Panc1 (cell line): ENCODE measurements at places on chromosomes 7 and 10. TPM values are rescaled to one million over a fixed set of nuclear protein-coding genes. Genes with fewer than 3 reads are reported as not detected.

DNA sequence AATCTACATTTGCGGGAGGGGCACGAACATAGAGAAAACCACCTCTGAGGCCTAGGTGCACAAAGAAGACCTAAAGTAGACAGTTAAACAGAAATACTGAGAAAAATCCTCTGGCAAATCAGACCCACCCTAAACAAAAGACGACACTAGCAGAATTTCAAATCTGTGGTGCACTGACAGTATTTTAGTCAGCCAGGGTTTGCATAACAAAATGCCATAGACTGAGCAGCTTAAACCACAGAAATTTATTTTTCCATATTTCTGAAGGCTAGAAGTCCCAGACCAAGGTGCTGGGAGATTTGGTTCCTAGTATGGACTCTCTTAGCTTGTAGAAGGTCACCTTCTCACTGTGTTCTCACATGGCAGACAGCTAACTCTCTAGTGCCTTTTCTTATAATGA, 26.3 kb downstream of the IPMK start:
- no peaks in the 10 kb centered on the region for H3K27me3 ChIP-seq
- H3K4me1 ChIP-seq = peaks cover 30% of the 10 kb centered on the region
- no peaks in the 10 kb centered on the region for H3K36me3 ChIP-seq
- no peak overlapping the region for H3K4me3 ChIP-seq
- no peak for DNase-seq

EFCAB10 gene
- total RNA-seq = not detected

GRCh38 chr10:58107506-58107905, 160.2 kb downstream of the IPMK start:
- H3K27ac ChIP-seq = no peak overlapping the region
- no peaks in the 10 kb centered on the region for H3K4me1 ChIP-seq
- no peaks in the 10 kb centered on the region for H3K36me3 ChIP-seq
- H3K4me3 ChIP-seq = no peak overlapping the region
- DNase-seq = no peak

GRCh38 chr10:123778719-123779517, 112.7 kb downstream of the CPXM2 start:
- peaks cover 51% of the 10 kb centered on the region for H3K27me3 ChIP-seq
- H3K4me1 ChIP-seq = no peaks in the 10 kb centered on the region
- H3K27ac ChIP-seq = no peak overlapping the region
- H3K36me3 ChIP-seq = no peaks in the 10 kb centered on the region

MSMB gene
- total RNA-seq = not detected

- no peaks in the 10 kb centered on the region for H3K27me3 ChIP-seq
- no peak overlapping the region for H3K4me3 ChIP-seq
- H3K27ac ChIP-seq = no peak overlapping the region
- no peaks in the 10 kb centered on the region for H3K4me1 ChIP-seq
Observed at GRCh38 chr10:79488336-79488735, 24.0 kb upstream of the EIF5AL1 start.

DNA sequence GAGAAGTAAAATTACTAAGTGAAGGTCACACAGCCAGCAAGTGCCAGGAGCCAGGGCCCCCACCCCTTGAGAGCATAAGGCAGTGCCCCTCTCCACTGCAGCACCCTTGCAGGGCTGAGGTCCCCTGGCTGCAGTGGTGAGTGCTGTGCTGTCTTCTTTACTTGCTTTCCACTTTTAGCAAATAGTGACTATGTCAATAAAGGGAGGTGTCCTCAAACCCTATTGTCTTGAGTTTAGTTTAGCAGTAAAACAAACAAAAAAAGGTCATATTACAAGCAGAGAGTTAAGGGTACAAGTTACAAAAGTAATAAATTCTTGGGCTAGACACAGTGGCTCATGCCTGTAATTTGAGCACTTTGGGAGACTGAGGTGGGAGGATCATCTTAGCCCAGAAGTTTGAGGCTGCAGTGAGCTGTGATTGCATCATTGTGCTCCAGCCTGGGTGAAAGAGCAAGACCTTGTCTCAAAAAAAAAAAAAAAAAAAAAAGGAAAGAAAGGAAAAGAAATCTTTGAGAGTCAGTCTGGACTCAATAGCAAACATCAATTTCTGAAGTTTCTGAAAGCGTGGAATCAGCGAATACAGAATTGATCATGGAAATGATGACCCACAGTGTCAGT, 39.0 kb upstream of the KIF5B start:
- H3K4me1 ChIP-seq = no peaks in the 10 kb centered on the region
- peaks cover 3% of the 10 kb centered on the region for H3K27me3 ChIP-seq
- H3K4me3 ChIP-seq = no peak overlapping the region
- no peak overlapping the region for H3K27ac ChIP-seq
